ENCODE measurements at places on chromosomes 12 and 14. TPM values are rescaled to one million over a fixed set of nuclear protein-coding genes. Genes with fewer than 3 reads are reported as not detected.

DNA sequence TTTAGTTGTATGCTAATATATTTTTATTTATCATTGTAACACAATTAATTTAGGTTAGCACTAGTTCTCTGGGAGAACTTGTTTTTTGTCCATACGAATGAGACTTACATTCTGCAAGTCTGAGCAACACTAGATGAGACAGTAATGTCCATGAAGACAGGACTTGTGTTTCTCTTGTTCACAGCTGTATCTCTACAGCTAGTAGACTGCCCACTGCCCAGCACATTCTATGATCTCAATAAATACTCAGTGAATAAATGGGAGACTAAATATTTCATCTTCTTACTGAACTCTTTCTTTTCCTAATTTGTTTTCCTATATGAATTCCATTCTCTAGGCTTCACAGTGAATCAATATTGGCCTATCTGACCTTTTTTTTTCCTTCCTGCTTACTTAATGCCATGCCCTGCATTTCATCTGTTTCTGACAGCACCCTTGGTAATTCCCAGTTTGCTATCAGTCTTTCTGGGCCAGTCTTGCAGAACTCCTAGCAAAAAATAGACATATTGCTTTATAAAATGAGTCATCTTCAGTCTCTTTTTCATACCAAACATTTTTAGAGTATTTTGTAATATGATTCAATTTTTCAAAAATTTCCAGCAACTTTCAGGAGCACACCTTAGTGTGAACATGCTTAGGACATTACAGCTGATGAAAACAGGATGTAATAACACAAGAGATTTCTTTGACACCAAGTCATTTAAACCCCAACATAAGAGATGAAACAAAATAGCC lies 185.5 kb upstream of the ATP2B1 start:
- no peaks in the 10 kb centered on the region for H3K27me3 ChIP-seq
- no peak for DNase-seq
- H3K4me3 ChIP-seq = no peak overlapping the region
- no peaks in the 10 kb centered on the region for H3K4me1 ChIP-seq

- H3K4me1 ChIP-seq = no peaks in the 10 kb centered on the region
- no peaks in the 10 kb centered on the region for H3K27me3 ChIP-seq
- no peak overlapping the region for H3K4me3 ChIP-seq
- peaks cover 12% of the 10 kb centered on the region for H3K36me3 ChIP-seq
Measured at GRCh38 chr12:3003357-3003992, 44.3 kb downstream of the TEAD4 start.

DNA sequence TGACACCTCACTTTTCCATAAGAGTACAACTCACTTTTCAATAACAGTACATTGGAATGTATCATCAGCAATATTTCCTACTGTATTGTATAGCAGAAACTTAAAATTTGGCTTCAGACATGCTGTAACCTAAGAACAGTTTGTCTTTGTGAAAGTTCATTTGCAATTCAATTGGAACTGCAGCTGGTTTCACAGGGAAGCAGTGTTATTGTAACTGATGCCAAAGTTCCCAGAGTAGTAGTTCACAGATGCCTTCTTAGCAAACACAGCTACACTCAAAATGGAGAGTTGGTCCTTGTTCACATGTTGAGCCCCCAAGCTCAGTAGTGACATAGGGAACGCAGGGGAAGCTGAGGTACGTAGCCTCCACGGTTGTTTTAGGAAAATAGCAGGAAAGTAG lies 23.3 kb downstream of the PPP1R36 start:
- no peaks in the 10 kb centered on the region for H3K4me1 ChIP-seq
- H3K4me3 ChIP-seq = no peak overlapping the region
- no peaks in the 10 kb centered on the region for H3K36me3 ChIP-seq
- H3K27me3 ChIP-seq = no peaks in the 10 kb centered on the region
- H3K27ac ChIP-seq = no peak overlapping the region

DNA sequence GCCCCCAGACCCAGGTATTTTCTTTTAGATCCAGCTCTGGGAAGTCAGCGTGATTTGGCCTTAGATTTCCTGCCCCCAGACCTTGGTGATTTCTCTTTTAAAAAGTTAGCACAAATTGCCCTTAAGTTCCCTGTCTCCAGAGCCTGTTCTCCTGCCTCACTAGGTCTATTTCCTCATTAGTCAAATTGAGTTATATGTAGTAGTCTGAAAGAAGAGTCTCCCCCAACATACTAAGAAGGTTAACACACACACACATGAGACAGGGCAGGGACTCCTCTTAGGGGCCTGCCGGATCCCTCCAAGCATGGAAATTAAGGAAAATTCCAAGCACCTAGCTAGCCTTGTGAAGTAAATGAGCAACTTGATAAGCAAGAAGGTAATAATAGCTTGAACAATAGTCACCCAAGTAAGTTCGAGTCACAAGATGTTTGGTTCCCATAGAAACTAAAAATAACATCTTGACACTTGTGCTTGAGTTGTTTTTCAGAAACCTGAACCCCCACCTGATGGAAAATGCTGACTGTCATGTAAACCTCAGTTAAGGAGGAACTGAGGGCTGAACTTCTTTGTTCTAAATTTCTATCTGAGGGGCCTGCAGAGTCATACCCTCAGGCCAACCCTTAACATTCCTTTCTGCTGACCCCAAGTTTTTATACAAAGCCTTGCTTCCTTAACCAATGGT lies 51.6 kb downstream of the CAND1 start:
- H3K4me3 ChIP-seq = no peak overlapping the region
- peak; percentile 17 for DNase-seq
- no peak overlapping the region for H3K27ac ChIP-seq
- no peaks in the 10 kb centered on the region for H3K4me1 ChIP-seq
- peaks cover 15% of the 10 kb centered on the region for H3K36me3 ChIP-seq
- H3K27me3 ChIP-seq = no peaks in the 10 kb centered on the region

GRCh38 chr14:46230540-46230939 lies 421.0 kb downstream of the RPL10L start:
- H3K36me3 ChIP-seq = no peaks in the 10 kb centered on the region
- no peak overlapping the region for H3K4me3 ChIP-seq
- H3K4me1 ChIP-seq = no peaks in the 10 kb centered on the region
- no peaks in the 10 kb centered on the region for H3K27me3 ChIP-seq
- DNase-seq = no peak

- no peak for DNase-seq
- H3K36me3 ChIP-seq = no peaks in the 10 kb centered on the region
- H3K4me3 ChIP-seq = no peak overlapping the region
- no peak overlapping the region for H3K27ac ChIP-seq
- no peaks in the 10 kb centered on the region for H3K4me1 ChIP-seq
- H3K27me3 ChIP-seq = no peaks in the 10 kb centered on the region
Measured at GRCh38 chr12:4322726-4323125, 1.7 kb downstream of the TIGAR start.

- peak; percentile 16 for DNase-seq
- no peaks in the 10 kb centered on the region for H3K4me1 ChIP-seq
- H3K27ac ChIP-seq = no peak overlapping the region
- H3K36me3 ChIP-seq = no peaks in the 10 kb centered on the region
Measured at GRCh38 chr12:4975574-4975973, 65.9 kb downstream of the KCNA1 start.

DNA sequence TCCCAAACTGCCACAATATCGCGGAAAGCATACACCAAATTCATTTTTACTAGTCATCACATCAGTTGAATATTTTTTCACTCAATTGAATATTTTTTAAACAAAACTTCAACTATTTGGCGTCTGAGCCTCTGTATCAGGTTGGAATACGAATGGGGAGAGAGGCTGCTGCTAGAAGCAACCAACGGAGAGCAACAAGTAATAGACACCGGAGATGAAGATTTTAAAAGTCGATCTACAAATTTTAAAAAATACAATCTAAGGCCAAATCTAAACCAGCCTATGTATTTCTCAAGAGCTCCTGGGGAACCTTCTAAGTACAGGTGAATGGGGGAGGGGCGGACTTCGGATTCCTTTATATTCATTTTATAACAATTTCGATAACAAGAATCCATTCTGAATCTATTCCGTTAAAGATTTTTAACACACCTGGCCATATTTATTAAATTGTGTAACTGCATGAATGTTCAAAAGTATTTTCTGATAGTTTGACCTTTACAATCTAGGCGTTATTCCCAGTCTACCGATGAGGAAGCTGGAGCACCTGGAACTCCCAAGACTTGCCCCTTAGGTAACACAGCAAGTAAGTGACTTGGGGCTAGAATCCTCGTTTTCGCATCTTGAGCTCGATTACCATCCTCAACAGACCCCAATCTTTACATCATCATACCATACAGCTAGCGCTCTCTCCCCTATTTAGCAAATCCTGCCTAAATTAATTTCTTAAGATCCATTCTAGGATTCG lies 1.2 kb downstream of the GNPNAT1 start:
- no peaks in the 10 kb centered on the region for H3K36me3 ChIP-seq
- no peak overlapping the region for H3K27ac ChIP-seq
- H3K4me3 ChIP-seq = no peak overlapping the region
- peaks cover 10% of the 10 kb centered on the region for H3K4me1 ChIP-seq

- H3K36me3 ChIP-seq = no peaks in the 10 kb centered on the region
- no peak for DNase-seq
- no peak overlapping the region for H3K4me3 ChIP-seq
Measured at GRCh38 chr12:114834621-114835020, 150.6 kb upstream of the TBX3 start.

GRCh38 chr12:1528791-1529190 lies 65.6 kb downstream of the FBXL14 start:
- H3K36me3 ChIP-seq = no peaks in the 10 kb centered on the region
- H3K27ac ChIP-seq = no peak overlapping the region
- no peaks in the 10 kb centered on the region for H3K4me1 ChIP-seq
- no peak overlapping the region for H3K4me3 ChIP-seq
- DNase-seq = no peak
- peaks cover 10% of the 10 kb centered on the region for H3K27me3 ChIP-seq

DNA sequence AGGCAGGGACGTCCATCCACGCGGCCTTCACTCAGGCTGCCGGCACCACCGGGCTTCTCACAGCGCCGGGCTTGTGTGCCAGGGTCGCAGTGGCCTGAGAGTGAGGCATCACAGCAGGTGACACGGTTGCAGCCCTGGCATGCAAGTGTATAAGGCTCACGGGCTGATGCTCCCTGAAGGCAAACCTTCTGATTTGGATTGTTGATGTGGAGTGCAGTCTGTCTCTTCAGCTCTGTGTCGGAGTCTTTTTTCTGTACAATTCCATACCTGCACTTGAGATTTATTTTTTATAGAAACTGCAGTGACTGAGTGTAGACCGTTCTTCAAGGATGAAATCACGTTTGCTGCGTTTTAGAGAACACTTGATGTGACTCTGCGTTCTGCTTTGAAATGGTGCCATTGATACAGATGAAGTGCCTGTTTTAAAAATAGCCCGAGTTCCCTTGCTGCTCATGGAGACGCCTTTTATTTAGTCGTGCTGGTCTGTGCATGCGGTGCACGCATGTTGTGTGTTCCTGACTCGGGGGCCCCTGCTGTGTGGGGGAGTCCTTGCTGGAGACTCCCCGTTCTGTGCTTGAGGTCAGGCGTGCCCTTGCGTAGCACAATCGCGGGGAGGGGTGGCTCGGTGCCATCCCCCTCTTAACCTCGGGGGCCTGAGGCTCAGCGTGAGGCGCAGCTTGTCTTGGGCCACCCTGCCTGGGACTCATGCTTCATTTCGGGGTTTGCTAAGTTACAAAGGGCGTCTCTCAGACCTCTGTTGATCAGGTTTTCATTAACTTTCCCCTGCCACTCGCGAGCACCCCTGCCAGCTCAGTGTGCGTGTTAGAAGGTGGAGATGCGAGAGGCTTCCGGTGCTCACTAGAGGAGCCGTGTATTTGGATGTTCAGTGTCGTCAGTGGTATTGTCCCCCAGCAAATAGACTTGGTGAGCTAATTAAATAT lies 21.6 kb upstream of the AMN start:
- H3K4me1 ChIP-seq = no peaks in the 10 kb centered on the region
- no peak overlapping the region for H3K4me3 ChIP-seq
- H3K27ac ChIP-seq = no peak overlapping the region
- no peaks in the 10 kb centered on the region for H3K27me3 ChIP-seq
- peaks cover 6% of the 10 kb centered on the region for H3K36me3 ChIP-seq

DNA sequence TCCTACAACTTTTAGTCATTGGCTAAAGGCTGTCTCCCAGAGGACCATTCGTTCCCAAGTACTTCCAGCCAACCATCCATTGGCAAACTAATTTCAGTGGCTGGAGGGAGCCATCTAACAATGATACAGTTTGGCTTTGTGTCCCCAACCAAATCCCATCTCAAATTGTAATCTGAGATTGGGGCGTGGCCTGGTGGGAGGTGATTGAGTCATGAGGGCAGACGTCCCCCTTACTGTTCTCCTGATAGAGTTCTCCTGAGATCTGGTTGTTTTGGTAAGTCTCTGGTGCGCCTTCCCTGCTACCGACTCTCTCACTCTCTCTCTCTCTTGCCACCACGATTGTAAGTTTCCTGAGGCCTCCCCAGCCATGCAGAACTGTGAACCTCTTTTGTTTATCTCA lies 99.7 kb upstream of the FUT8 start:
- H3K27ac ChIP-seq = no peak overlapping the region
- H3K27me3 ChIP-seq = no peaks in the 10 kb centered on the region
- no peak overlapping the region for H3K4me3 ChIP-seq
- no peak for DNase-seq
- no peaks in the 10 kb centered on the region for H3K36me3 ChIP-seq

- peaks cover 73% of the 10 kb centered on the region for H3K27me3 ChIP-seq
- H3K4me3 ChIP-seq = no peak overlapping the region
- H3K36me3 ChIP-seq = no peaks in the 10 kb centered on the region
- H3K4me1 ChIP-seq = peaks cover 2% of the 10 kb centered on the region
- peak; percentile 42 for DNase-seq
- H3K27ac ChIP-seq = peak overlapping the region; percentile 41
Measured at GRCh38 chr14:32940066-32940651, 1.5 kb downstream of the NPAS3 start.

- no peaks in the 10 kb centered on the region for H3K27me3 ChIP-seq
- H3K36me3 ChIP-seq = no peaks in the 10 kb centered on the region
- H3K27ac ChIP-seq = no peak overlapping the region
- no peaks in the 10 kb centered on the region for H3K4me1 ChIP-seq
- DNase-seq = no peak
Measured at GRCh38 chr12:91833780-91834359, 311.8 kb downstream of the BTG1 start.

DNA sequence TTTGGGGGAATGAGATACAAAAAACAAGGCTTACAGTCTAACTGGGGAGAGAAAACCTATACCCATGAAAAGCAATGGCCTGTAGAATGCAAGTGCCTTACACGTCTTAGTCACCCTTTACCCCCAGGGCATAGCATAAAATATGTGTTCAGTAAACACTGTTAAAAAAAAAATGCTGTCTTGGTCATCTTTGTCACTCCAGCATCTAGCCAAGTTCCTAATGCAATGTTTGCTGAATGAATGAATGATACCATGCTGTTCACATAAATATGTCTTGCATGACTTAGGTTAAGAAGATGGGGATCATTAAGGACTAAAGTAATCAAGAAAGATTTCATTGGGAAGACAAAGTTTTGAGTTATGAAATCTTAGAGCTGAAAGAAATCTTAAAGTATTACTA lies 38.5 kb downstream of the PPP2R5E start:
- DNase-seq = no peak
- H3K4me1 ChIP-seq = no peaks in the 10 kb centered on the region
- no peaks in the 10 kb centered on the region for H3K36me3 ChIP-seq
- H3K27ac ChIP-seq = no peak overlapping the region
- H3K4me3 ChIP-seq = no peak overlapping the region

Gene CAMKK2
- total RNA-seq = 45.8 TPM

Gene MYH6
- total RNA-seq = 7.1 TPM

Gene KLRC2
- total RNA-seq = 0.71 TPM

Gene CCDC175
- total RNA-seq = 0.34 TPM

Gene KRT80
- 1.8 TPM for total RNA-seq

Gene NAB2
- 51.3 TPM for total RNA-seq
